GDM1 (cell line): ENCODE measurements at places on chromosomes 16 and 17.

GRCh38 chr17:73705594-73705993 lies 61.3 kb upstream of the SDK2 start:
- no peak for DNase-seq

GRCh38 chr16:20812510-20812909 lies 6.2 kb downstream of the REXO5 start:
- no peak for DNase-seq

DNA sequence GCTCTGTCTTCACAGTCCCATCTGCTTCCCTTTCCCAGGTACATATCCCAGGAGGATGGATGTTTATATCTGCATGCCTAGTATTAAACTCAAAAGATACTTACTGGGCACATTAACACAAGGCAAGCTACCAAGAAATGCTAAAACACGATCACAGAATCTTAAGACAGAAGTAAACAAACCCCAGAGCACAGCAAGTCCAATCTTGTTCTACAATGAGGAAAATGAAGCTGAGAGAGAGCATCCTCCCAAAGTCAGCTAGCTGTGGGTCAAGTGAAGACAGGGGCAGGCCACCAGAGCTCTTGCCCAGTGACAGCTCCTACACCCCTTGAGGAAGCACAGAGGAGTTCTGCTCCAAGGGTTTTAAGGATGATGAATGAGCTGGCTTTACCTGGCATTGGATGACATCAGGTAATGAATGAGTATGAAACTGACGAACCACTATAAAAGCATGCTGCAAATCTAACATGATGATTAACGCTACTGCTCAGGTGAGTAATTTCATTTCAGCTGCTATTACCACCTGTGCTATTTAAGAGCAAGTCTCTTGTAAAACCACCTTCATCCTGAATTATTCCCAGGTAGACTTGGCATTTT lies 20.3 kb downstream of the XPO6 start:
- no peak for DNase-seq

DNA sequence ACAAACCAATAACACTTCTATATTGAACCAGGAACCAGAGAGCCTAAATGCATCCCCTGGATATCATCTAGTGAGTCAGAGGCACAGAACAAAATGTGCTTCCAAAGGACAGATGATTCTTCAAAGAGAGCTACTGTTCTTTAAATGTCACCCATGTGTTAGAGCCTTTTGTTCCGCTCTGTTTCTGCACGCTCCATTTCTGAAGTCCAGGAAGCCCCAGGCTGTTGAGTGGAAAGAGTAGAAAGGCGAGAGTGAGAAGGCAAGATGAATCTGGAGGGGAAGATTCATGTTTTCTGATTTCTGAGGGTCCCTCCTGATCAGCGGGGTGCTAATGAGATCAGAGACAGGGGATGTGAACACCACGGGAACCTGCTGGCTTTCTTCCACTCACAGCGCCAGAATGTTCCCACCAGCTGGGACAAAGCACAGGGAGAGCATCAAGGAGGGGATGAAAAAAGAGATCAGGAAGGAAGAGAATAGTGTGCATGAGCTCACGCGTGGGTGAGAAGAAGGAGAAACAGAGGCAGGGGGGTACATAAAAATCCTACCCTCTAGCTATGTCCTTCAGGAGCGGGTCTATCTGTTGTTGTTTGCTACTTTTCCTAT lies 559.9 kb upstream of the HSBP1 start:
- DNase-seq, result no peak

DNA sequence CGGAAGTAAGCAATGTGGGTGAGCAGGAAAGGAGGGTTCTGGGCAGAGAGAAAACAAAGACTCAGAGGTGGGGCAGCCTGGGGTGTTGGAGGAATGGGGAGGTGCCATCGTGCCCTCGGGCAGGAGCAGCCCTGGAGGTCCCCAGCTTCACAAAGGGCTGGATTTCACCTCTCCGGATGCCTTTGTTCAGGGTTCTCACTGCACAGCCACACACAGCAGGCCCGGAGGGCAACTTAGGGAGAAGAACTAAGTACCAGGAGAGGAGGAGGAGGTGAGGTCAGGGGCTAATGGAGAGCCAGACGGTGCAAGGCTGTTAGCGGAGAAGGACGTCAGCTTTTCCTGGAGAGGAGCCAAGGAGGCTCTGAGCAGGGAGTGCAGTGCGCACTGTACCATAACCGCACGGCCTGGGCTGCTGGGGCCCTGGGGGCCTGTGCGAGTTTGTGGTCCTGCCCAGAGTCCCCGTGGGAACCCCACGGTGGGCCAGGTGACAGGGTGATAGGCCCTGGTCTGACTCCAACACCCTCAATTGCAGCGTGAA lies 9.3 kb downstream of the ARRB2 start:
- no peak for DNase-seq

DNA sequence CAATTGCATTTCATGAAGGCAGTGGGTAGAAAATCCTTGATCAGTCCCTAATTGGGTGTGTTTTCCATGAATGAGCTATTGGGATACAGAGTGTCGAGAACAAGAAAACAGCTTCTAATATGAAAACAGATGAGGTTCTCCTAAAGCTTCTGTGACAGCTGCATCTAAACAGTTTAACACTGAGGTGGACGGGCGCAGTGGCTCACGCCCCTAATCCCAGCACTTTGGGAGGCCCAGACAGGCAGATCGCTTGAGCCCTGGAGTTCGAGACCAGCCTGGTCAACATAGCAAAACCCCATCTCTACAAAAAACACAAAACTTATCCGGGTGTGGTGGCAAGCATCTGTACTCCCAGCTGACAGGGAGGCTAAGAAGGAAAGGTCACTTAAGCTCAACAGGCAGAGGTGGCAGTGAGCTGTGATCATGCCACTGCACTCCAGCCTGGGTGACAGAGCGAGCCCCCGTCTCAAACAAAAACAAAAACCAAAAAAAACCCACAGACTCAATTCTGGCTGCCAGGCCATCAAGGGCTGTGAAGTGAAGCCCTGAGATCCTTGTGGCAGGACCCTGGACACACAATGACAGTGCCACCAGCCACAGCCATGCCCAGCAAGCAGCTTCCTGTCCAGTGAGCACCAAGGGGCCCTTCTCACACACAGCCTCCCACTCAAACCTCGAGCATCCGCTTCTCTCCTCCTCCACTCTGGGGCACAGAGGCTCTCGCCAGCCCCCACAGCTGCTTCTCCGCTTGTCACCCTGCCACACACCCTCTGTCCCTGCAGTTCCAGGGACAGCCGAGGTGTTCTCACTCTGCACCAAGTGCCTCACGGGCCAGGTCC lies 44.0 kb downstream of the ANKRD11 start:
- no peak for DNase-seq

DNA sequence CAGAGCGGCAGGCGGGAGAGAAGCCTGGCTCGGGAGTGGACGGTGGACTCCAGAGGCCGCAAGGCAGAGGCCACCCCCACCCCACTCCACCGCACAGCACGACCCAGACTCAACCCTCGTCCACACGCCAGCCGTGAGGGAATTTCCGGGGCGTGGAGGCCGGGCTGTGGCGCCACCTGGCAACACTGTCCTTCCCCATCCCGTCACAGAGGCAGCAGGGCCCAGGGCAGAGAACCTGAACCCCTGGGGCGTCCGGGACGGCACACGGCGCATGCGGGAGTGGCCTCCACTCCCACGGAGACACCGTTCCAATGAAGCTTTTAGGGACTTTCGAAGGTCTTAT lies 23.5 kb downstream of the GNPTG start:
- no peak for DNase-seq

- no peak for DNase-seq
Measured at GRCh38 chr17:80130992-80131391, 15.9 kb downstream of the EIF4A3 start.

DNA sequence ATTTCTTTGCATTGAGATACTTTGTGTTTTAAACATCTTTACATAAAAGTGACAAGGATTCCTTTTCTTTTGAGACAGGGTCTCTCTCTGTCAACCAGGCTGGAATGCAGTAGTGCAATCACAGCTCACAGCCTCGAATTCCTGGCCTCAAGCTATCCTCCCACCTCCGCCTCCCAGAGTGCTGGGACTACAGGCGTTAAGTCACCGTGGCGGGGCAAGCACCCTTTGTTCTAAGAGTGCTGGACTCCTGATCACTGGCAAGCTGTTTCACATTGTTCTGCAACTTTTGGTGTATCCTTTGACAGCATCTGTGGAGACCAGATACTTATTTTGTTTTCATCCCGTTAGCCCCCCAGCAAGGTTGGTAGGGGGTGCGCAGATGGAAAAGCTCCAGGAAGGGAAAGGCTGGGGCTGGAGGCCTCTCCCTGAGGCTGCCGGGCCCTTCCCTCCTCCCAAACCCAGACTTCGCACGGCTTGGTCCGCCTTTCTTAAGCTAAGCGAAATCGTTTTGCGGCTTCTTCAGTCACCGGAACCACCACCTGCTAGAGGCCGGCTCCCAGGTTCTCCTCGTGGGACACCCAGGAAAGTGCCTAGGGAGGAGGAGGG lies 1.1 kb downstream of the ST6GALNAC2 start:
- no peak for DNase-seq

DNA sequence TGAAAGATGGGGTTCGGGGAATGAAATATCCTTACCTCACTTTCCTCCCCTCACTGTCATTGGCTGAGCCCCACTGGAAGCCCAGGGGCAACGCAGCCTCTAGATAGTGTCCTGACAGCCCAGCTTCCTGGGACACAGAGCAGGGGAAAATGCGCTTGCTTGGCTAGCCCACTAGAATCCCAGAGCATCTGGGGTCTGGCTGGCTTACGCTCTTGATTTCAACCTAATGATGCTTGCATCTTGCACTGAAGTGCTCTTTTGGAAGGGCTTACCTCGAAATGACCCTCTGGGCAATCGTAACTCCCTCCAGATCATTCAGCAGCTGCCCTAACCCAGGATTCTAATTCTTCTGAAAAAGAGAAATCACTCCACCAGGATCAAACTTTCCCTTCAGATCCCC lies 147.6 kb downstream of the SOX9 start:
- no peak for DNase-seq

DNA sequence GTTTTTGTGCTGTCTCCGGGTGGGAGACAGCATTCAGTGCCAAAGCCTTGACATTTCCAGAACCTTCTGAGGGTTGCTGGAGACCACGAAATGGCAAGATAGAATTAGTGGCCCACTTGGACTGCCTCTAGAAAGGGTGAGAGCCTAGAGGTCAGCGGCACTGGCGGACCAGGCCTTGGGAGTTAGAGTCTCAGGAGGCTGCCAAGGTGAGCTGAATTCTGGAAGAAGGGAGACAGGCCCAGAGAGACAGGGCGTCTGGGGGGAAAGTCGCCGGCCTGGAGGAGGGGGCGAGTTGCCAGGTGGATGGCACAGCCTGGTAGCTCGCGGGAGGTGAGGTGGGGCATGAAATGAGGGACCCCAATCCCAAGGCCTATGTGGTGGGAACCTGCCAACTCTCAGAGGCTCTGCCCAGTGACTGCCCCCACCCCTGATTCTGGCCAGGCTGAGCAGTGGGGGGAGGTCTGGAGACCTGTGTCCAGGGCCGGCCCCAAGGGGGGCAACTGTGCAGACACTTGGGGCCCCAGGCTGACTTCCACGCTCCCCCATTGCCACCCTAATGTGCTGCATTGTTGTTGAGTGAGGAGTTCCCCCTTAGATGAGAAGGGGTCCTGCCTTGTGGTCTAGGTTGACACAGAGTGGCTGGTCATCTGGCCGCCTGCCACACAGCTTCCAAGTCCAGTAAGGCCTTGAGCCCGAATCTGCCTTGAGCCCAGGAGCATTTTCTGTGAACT lies 211.1 kb upstream of the CIBAR2 start:
- no peak for DNase-seq

DNA sequence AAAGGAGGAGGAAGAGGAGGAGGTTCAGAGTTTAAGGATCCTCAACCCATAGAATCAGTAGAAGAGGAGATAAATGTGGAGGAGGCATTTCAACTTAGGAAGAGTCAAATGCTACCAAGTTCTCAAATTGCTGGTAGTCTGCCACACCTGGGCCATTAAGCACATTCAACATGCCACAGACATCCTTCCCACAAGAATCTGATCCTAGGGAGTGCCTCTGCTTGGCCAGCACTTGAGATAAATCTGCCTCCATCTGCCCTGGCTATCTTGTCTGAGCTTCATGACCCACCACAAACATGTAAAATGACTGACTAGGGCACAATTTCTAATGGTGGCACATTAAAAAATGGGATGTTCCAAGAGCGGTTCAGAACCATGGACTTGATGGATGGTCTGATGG lies 37.3 kb upstream of the AXIN2 start:
- no peak for DNase-seq

GRCh38 chr17:64780096-64781013 lies 118.2 kb upstream of the SMURF2 start:
- no peak for DNase-seq

GRCh38 chr16:66416136-66416535 lies 11.0 kb upstream of the BEAN1 start:
- DNase-seq, result no peak

DNA sequence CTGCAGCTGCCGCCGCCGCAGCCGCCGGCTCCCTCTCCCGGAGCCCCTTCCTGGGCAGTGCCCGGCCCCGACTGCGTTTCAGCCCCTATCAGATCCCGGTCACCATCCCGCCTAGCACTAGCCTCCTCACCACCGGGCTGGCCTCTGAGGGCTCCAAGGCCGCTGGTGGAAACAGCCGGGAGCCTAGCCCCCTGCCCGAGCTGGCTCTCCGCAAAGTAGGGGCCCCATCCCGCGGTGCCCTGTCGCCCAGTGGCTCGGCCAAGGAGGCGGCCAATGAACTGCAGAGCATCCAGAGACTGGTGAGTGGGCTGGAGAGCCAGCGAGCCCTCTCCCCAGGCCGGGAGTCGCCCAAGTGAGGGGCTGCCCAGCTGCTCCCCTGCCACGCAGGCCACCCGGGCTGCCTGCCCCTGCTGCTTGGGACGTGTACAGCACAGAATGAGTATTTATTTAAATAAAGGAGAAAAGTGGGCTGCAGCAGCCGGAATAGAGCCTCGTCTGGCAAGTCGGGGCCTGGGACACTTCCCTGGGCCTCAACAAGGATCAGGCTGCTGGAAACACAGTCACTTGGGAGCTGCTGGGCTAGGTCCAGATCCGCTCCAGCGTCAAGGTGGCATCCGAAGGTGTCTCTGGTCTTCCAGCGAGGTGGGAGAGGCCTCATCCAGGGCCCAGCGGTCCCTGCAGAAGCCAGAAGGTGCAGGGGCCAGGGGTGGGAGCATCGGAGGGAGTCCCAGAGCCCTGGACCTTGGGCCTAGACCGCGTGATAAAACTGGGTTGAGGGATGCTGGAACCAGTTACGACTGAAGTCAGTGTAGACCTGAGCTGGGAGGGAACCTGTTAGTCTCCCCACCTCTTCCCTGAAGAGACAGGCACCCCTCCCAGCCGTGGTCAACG lies 8.8 kb downstream of the TBX2 start:
- no peak for DNase-seq

DNA sequence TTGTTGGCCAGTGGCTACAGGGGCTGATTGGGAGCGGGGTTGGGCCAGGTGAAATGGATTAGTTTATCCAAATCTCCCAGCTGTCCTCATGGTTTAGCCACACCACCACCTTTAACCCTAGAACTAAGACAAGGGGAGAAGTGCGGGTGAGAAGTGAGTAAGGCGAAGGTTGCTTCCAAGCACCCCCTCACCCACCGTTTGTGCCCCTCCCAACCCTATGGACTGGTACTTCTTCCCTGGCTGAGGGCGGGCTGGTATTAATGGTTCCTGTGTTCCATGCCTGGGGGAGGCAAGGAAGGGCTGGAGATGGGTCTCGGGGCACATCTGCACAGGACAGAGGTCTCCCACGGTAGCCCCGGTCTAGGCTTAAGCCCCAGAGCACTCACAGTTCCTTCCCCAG lies 25.1 kb downstream of the NT5M start:
- no peak for DNase-seq

GRCh38 chr16:68197250-68197649 lies 38.7 kb downstream of the ESRP2 start:
- no peak for DNase-seq
